ENCODE measurements at places on chromosomes 6 and 20. TPM values are rescaled to one million over a fixed set of nuclear protein-coding genes. Genes with fewer than 3 reads are reported as not detected.

- no peak for DNase-seq
Measured at GRCh38 chr20:45038745-45039474, 62.0 kb downstream of the KCNS1 start.

Gene ITPR3
- 33.3 TPM for total RNA-seq

GRCh38 chr6:73779943-73780342 is 83.9 kb downstream of the CD109 start:
- DNase-seq: no peak

Gene MROH8
- 2.8 TPM for total RNA-seq

Gene BHLHE23
- total RNA-seq: not detected
